Pulmonary artery endothelial cell (primary cell): ENCODE measurements at places on chromosomes 2 and 18. TPM values are rescaled to one million over a fixed set of nuclear protein-coding genes. Genes with fewer than 3 reads are reported as not detected.

Gene C2orf15
- total RNA-seq = 0.07 and 0.28 TPM in 2 replicates

Gene ANKRD29
- 0.32 and 0.46 TPM in 2 replicates for total RNA-seq

Gene CENPA
- 14.2 and 28.3 TPM in 2 replicates for total RNA-seq

Gene CEBPZ
- total RNA-seq = 49.6 and 69.3 TPM in 2 replicates

Gene PAIP2B
- 0.40 and 1.2 TPM in 2 replicates for total RNA-seq

Gene CLEC4F
- not detected in 2 replicates for total RNA-seq

Gene STRN
- 19.6 and 34.3 TPM in 2 replicates for total RNA-seq

Gene ACADL
- total RNA-seq = not detected in 2 replicates

Gene DNER
- 0.07 TPM in 2 replicates for total RNA-seq

DNA sequence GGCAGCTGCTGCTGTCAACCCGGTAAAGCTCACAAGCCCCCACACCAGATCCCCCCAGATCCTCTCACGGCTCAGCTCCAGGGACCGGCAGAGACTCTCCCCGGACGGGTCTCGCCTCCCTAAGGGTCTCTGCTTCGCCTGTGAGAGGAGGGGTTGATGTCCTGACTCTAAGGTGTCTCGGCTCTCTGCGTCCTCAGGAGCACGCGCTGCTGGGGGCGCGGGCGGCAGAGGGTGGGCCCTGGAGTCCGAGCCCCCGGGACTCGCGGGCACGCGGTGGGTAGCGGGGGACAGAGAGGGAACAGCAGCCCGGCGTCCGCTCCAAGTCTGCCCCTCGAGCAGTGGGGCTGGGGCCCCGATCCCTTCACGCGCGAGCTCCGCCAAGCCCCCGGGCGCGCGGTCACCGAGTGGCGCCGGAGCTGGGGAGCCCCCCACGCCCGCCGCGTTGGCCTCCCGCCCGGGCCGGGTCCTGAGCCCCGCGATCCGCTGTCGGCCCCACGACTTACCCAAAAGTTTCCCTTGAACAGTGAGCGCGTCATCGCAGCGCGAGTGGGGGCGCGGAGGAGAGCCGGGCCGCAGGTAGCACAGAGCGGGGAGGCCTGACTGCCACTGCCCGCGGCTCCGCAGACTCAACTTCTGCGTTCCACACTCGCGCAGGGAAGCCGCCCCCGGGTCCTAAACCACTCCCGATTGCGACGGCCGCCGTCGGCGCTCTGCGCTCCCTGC is at the start of gene PSTPIP2:
Gene PSTPIP2, minus strand, starts transcription at position 608 of the 723 bp plus-strand sequence. Its CDS starts 72 bp downstream, at position 536.
- no peak for DNase-seq

DNA sequence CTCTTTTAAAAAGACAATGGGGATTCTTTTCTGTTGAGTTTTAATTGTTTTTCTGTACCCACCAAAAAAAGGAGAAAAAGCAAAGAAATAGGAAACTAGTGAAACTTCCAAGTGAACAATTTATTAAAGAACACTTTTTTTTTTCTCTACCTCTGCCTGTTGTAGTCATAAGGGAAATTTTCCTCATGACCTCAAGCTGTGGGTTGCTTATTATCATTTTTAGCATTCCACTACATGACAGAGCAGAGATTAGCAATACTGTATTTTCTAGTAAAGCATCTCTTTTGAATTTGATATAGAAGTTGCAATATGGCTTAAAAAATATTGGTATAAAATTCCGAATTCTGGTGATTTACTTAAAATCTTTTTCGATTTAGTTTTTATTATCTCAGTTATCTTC is 87.9 kb upstream of the LRRTM1 start:
- DNase-seq = no peak

- DNase-seq = no peak
Observed at GRCh38 chr2:74821177-74822126, 12.5 kb upstream of the HK2 start.

GRCh38 chr2:8006626-8007025 is 675.2 kb upstream of the ID2 start:
- no peak for DNase-seq

DNA sequence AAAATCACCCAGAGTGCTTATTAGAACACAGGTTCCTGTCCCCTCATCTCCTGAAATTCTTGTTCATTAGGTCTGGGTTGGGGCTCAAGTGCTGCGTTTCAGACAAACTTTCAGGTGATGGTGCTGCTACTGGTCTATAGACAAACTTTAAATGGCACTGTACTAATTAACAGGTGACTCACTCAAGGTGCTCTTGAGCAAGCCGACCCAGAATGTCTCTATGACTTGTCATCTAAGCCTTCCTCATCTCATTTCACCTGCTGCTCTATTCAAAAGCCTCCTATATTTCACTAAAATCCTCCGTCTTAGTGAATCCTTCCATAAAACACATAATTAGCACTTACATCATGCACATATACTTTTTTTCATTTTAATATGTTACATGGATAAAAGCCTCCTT is 29.9 kb upstream of the STK39 start:
- no peak for DNase-seq
